NCI-H460 (cell line): ENCODE measurements at places on chromosomes 6 and 20. TPM values are rescaled to one million over a fixed set of nuclear protein-coding genes. Genes with fewer than 3 reads are reported as not detected.

Gene CCN6
- not detected in 2 replicates for total RNA-seq

Gene RNF182
- total RNA-seq: 0.17 TPM in 1 of 2 replicates, not detected in the other

Gene SLC12A5
- total RNA-seq: not detected in 2 replicates

Gene DAAM2
- 0.06 TPM in 1 of 2 replicates, not detected in the other for total RNA-seq

Gene XRN2
- 88.4 and 97.8 TPM in 2 replicates for total RNA-seq
